Activated CD8-positive, alpha-beta memory T cell treated with anti-CD3 and anti-CD28 coated beads, Interleukin-2, amount 10 ng/mL, durations not matched to agents 7 days and 5 days (primary cell): ENCODE measurements at places on chromosomes 3 and 15.

- no peak for DNase-seq
Measured at GRCh38 chr3:41684797-41685735, 276.8 kb downstream of the ULK4 start.

- DNase-seq = no peak
Measured at GRCh38 chr3:62873761-62874710, 1.2 kb downstream of the CADPS start.

- DNase-seq = no peak
Measured at GRCh38 chr15:59329570-59330350, 42.9 kb downstream of the MYO1E start.

DNA sequence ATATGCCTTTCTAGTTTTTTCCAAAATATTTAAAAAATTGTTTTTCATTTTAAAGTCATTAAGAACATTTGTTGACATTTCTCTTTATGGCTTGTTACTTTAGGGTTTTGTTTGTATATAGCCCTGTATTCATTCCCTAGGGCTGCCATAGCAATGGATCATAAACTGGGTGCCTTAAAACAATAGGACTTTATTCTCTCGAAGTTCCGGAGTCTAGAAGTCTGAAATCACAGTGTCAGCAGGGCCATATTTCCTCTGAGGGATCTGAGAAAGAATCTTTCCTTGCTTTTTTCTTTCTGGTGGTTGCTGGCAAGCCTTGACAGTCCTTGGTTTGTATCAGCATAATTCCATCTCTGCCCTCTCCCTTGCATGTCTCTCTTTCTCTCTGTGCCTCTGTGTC lies 63.4 kb upstream of the CADPS start:
- DNase-seq = no peak

DNA sequence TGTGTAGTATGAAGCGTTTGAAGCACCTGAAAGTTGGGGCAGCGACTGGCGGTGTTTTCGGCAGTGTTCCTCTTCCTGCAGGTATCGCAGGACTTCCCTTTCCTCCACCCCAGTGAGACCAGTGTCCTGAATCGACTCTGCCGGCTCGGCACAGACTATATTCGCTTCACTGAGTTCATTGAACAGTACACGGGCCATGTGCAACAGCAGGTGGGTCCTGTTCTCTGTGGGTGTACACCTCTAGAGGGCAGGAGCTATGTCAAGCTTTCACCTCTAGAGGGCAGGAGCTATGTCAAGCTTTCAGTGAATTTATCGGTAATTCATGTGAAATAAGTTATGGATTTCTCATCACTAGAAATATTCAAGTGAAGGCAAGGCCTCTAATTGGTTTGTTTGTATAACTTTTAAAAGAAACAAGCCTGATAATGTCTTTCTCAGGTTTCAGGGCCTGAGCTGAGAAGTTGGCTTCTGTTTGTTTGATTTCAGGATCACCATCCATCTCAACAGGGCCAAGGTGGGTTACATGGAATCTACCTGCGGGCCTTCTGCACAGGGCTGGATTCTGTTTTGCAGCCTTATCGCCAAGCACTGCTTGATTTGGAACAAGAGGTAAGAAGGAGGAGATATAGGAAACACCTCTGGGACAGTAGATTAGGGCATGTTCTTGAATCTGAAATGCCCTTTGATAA lies 5.3 kb downstream of the TUBGCP4 start:
- DNase-seq = peak; percentile 58

DNA sequence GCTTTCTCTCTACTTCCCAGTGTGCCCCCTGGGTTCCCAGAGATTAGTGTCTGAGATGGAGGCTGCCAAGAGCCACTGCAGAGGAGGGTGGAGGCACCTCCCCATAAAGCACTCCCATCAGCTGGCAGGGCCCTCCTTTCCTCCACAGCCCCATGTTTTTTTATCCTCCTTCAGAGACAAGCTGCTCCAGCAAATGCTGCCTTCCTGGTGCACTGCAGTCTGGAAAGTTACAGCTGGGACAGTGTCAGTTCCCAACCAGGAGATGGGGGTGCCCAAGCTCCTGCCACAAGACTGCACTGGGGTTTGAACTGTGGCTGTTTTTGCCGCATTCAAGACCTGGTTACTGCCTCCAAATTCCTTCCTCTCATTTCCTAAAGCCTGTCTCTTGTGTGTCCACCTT lies 206.1 kb downstream of the CADPS start:
- no peak for DNase-seq

DNA sequence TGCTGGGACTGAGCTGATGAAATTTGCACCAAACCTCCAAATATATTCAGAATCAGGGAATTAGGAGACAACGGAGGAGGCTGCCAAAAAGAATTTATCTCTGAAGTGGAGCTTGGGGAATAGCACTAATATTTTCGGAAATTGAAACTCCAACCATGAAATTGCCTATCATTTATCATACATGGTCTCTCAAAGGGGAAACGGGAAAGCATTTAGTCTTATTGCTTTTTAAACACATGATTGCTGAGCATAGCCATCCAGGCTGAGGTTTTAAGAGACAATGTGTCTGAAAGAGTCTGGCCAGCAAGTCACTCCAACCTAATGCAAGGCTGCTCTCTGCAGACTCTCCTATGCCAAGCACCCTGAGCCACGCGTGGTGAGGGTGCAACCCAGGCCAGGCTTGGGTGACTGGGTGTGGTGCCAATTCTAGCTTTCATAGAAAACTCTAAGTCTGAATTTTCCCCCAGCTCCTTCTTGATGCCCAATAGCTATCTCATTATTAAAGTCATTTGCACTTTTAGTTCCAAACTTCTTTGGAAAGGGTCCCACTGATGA lies 200.2 kb downstream of the RPLP1 start:
- peak; percentile 38 for DNase-seq

DNA sequence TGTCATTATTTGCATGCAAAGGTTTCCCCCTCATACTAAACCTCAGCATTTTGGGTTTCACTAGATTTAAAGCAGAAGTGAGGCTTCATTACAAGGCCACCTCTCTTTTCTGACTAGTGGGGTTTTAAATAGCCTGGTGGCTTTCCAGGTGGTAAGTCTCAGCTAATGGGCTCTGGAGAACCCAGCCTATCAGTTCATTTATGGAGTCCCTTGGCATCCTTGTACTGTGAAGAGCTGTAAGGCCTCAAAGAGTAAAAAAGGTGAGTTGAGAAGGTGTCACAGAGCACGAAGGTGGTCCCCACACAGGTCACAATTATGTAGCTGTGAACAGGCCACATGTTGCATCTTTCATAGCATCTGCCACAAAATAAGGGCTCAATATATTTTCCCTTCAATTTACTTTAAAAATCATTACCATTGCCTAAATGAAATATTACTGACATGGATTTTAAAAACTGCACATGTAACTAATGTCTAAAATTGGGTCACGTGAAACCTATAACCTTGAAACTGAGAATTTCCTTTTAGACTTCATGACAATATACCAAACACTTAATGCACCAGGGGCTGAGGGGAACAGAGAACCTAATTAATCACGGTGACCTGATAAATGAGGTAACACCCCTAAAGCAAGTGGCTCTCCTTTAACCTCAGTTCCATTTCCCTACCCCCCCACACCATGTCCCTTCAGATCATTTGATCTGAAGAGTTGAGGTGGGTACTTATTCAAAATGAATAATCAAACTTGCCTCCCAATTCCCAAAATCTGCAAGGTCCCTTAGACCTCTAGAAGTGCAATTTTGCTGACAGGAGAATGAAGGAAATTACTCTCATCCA lies 1.3 kb downstream of the NGLY1 start:
- no peak for DNase-seq

- no peak for DNase-seq
Measured at GRCh38 chr3:129006864-129007263, 5.8 kb downstream of the EFCC1 start.

DNA sequence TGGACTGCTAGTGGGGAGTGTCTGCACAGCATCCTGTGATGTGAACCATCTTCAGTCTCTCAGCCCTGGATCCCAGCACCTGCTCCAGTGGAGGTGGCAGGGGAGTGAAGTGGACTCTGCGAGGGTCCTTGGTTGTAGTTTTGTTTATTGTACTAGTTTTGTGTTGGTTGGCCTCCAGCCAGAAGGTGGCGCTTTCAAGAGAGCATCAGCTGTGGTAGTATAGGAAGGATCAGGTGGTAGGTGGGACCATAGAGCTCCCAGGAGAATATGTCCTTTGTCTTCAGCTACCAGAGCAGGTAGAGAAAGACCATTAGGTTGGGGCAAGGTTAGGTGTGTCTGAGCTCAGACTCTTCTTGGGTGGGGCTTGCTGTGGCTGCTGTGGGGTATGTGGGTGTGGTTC lies 20.9 kb downstream of the NEK11 start:
- no peak for DNase-seq

- no peak for DNase-seq
Measured at GRCh38 chr3:157225001-157225400, 65.1 kb upstream of the CCNL1 start.

GRCh38 chr15:93476491-93477177 lies 387.6 kb upstream of the RGMA start:
- no peak for DNase-seq

GRCh38 chr15:94277485-94277884 lies 46.1 kb downstream of the MCTP2 start:
- DNase-seq = no peak

DNA sequence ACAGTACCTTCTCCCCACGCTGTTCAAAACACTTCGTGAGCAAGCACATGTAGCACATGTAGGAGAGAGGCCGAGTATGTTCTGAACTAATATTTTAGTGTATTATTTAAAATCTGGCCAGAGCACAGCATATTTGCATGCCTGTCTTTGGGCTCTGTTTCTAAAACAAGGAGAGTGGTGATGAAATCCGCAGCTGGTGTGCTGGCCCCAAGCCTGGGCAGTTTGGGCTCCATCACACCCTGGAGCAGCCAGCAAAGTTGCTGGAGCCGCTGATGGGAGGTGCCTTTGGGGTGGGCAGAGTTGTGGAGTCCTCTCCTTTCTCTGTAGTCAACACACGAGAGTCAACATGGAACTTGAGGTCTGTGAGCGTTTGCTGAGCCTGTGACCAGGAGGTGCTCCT lies 116.6 kb downstream of the SLCO3A1 start:
- no peak for DNase-seq

DNA sequence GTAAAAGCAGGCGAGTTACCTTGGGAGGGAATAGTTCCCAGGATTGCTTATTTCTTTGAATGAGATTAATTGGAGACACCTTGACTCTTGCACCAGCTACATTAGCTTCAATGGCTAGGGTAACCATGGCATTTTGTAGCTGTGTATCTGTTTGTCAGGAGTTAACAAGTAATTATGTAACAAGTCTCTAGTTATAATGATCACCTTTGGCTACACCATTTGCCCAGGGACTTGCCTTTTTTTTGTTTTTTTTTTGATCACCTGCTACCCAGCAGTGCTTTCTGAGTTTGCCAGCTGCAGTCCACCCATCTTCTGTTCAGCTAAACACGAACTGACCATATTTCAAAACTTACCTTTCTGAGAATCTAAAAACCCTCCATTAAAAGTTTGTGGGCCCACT lies 2.2 kb downstream of the MED12L start:
- DNase-seq = no peak

DNA sequence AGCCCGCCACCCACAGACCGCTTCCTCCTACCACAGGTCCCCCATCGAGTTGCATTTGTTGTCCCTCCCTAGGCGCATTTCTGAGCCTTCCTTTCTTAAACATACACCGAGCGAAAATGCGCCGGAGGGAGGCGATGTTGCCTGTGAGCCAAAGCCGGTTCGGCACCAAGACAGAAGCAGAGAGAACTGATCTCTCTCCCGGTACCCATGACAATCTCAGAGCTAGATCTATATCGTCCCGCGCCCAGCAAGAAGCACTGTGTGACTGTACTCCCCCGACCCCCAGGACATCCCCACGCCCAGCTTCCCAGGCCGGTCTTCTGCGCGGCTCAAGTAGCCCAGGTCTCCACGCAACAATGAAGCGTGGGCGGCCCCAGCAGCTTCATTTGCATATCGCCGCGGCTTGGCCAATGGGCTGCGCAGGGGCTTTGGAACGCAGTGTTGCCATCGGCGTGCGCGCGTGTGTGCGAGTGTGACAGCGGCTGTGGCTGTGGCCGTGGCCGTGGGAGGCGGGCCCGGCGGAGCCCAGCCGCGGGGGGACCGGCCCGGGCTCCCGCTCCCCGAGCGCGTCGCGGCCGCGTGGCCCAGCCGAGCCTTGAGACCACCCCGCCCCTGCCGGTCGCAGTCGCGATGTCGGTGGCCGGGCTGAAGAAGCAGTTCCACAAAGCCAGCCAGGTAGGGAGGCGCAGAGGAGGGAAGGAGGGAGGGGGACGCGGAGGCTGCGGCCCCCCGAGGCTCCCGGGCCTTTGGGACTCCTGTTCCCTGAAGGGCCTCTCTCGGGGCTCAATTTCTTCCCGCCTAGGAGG lies at the start of gene SH3GL3:
Gene SH3GL3, plus strand, starts transcription at position 438 of the 806 bp plus-strand sequence. Its CDS starts 193 bp downstream, at position 631.
- peak; percentile 59 for DNase-seq

- no peak for DNase-seq
Measured at GRCh38 chr3:125186800-125187598, 25.5 kb downstream of the SLC12A8 start.

- no peak for DNase-seq
Measured at GRCh38 chr3:110533089-110533488, 538.5 kb upstream of the NECTIN3 start.

DNA sequence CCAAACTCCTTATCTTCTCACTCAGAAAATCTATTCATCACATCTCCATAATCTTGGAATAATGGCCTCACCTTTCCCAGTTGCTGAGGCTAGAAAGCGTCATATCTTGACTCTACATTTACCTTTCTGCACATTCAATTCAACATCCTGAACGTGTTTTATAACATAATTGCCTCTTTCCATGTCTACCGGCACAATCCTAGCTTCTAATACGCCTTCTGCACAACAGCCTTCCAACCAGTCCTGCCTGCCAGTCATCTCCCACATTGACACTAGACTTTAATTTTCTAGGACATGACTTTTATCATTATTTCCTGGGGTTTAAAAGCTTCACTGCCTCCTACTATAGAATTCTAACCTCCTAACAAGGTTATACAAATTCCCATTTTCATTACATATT lies 906.6 kb downstream of the ROBO1 start:
- DNase-seq = no peak

DNA sequence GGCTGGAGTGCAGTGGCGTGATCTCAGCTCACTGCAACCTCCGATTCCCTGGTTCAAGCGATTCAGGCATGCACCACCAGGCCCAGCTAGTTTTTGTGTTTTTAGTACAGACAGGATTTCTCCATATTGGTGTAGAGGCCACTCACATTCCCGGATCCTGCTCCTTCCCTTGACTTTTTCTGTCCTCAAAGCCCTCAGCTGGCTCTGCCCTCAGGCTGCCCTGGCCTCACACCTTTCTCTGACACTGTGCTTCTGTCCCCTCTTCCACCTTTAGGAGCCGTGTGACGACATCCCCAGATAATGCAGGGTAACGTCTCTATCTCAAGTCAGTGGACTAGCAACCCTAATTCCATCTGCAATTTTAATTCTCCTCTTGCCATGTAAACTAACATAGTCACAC lies 8.6 kb upstream of the CYFIP1 start:
- DNase-seq = no peak

- DNase-seq = no peak
Measured at GRCh38 chr3:122957707-122958689, 69.6 kb downstream of the SEMA5B start.

DNA sequence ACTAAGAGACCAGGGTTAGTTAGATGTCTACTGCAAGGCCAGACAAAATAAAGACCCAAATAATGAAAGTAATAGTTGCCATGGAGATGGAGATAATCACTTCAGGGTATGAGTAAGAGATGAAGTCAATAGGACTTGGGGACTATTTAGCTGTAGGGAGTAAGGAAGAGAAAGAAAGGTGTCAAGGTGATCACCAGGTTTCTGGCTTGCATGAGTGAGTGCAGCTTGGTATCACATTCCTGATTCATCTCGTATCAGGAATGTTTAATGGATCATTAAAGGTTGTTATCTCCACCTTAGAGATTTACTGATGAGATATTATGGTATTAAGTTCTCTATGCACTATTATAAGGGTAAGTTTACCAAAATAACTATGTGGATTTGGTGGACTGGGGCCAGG lies 357.4 kb upstream of the ATP11B start:
- no peak for DNase-seq

- DNase-seq = peak; percentile 75
Measured at GRCh38 chr15:84570164-84570735, 30.6 kb upstream of the ZSCAN2 start.
